ENCODE measurements at places on chromosomes 7 and 10. TPM values are rescaled to one million over a fixed set of nuclear protein-coding genes. Genes with fewer than 3 reads are reported as not detected.

DNA sequence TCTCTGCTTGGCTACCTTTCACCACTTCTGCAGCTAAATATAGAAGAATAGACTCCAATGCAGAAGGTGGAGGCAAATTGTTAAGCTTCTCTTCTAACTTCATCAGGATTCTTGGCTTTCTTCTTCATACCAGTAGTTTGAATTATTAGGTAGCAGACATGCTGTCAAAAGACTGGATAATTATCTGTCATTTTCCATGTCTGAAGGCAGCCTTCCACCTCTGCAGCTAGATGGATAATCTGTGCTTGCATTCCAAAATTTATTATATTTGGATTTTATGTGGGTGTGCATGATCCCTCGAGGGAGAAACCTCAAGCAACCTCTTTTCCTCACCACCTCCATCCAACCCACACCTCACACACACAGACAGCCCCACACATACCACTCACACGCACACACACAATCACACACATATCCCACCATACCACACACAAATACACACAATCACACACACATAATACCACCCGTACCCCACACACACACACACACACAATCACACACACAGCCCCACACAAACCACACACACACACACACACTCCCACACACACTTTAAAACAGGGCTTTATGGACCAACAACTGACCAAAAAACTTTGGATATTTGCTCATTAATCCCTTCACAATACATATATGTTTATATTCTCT is 145.0 kb downstream of the C7orf25 start:
- H3K27ac ChIP-seq = no peak overlapping the region
- H3K4me1 ChIP-seq = no peaks in the 10 kb centered on the region
- no peak overlapping the region for H3K4me3 ChIP-seq
- no peaks in the 10 kb centered on the region for H3K36me3 ChIP-seq
- H3K27me3 ChIP-seq = no peaks in the 10 kb centered on the region

GRCh38 chr10:28256776-28257175 is 46.1 kb downstream of the MPP7 start:
- no peaks in the 10 kb centered on the region for H3K27me3 ChIP-seq
- DNase-seq = no peak
- H3K4me1 ChIP-seq = 0 out of 2 replicates have a peak, but pooled peaks cover 4% of the 10 kb centered on the region
- no peak overlapping the region for H3K4me3 ChIP-seq

- H3K4me3 ChIP-seq = no peak overlapping the region
- H3K4me1 ChIP-seq = peaks cover 13% of the 10 kb centered on the region
- peak overlapping the region; percentile 45 for H3K27ac ChIP-seq
- H3K36me3 ChIP-seq = no peaks in the 10 kb centered on the region
- DNase-seq = no peak
These were observed 3.1 kb upstream of the DOCK1 start for GRCh38 chr10:126902157-126902556.

- H3K4me3 ChIP-seq = no peak overlapping the region
- H3K4me1 ChIP-seq = peaks cover 19% of the 10 kb centered on the region
- H3K27ac ChIP-seq = peak overlapping the region; percentile 43
- no peak for DNase-seq
- H3K27me3 ChIP-seq = no peaks in the 10 kb centered on the region
These were observed 29.5 kb downstream of the FAM171A1 start for GRCh38 chr10:15341502-15342128.

ARPC1B gene
- total RNA-seq = 135 TPM

DNA sequence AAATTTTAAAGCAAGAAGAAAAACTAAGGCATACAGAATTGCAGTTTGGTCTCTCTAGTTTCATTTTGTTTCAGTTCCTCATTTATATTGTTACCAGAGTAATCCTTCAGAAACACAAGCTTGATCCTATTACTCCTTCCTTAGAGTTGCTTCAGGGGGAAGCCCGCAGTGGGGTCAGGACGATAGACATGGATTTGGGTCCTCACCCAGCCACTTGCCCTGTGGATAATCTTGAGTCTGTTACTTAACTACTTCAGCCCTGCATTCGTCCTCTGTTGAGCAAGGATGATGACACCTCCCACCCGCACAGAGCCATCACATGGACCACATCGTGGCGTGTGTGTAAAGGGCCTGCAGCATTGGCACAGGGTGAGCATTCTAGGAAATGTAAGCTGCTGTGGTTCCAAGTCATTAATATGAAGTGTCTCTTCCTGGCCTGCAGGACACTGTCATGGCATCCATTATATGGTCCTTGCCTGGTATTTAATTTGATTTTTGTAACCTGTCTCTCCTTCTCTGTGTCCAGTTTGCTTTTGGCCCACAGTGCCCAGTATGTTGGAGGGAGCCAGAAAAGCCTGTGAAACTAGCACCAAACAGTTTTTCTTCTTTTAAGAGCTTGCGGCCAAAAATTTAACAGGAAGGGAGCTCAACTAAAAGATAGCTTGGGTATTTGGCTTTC is 111.2 kb downstream of the EEPD1 start:
- no peaks in the 10 kb centered on the region for H3K36me3 ChIP-seq
- no peak overlapping the region for H3K4me3 ChIP-seq
- no peak overlapping the region for H3K27ac ChIP-seq
- no peak for DNase-seq
- H3K4me1 ChIP-seq = peaks cover 7% of the 10 kb centered on the region

GRCh38 chr7:100087055-100087750 is 1.6 kb upstream of the COPS6 start:
- H3K27ac ChIP-seq = no peak overlapping the region
- peaks cover 2% of the 10 kb centered on the region for H3K36me3 ChIP-seq
- H3K4me1 ChIP-seq = peaks cover 11% of the 10 kb centered on the region
- no peak overlapping the region for H3K4me3 ChIP-seq
- H3K27me3 ChIP-seq = no peaks in the 10 kb centered on the region
- no peak for DNase-seq

GRCh38 chr10:89929282-89930026 is 228.1 kb downstream of the KIF20B start:
- H3K36me3 ChIP-seq = no peaks in the 10 kb centered on the region
- H3K27me3 ChIP-seq = no peaks in the 10 kb centered on the region
- no peak overlapping the region for H3K27ac ChIP-seq
- no peak overlapping the region for H3K4me3 ChIP-seq
- no peaks in the 10 kb centered on the region for H3K4me1 ChIP-seq

DNA sequence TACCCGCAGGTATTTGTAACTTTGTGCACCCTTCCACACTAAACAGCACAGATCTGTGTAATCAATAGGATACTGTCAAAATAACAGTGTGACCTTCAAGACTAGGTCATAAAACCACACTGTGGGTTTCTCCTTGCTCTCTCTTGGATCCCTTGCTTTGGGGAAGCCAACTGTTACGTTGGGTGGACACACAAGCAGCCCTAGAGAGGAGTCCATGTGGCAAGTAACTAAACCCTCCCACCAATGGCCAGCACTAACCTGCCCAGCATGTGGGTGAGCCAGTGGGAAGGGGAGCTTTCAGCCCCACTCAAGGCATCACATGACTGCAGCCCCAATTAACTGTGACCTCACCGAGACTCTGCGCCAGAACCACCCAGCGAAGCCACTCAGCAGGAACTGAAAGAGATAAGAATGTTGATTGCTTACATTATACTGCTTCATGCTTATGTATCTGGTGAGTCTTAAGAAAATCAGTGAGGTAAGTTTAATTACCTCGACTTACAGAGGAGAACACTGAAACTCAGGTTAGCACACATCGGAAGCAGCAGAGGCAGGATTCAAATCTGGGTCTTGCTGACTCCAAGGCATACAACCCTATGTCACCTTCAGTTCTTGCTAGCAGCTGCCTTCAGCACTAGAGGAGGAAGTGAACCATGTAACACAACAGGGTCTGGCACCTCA is 9.4 kb upstream of the ZC3HAV1 start:
- DNase-seq = no peak
- H3K4me1 ChIP-seq = peaks cover 22% of the 10 kb centered on the region
- H3K4me3 ChIP-seq = no peak overlapping the region
- no peak overlapping the region for H3K27ac ChIP-seq

GRCh38 chr7:144436500-144436899 is 33.0 kb upstream of the NOBOX start:
- no peaks in the 10 kb centered on the region for H3K27me3 ChIP-seq
- no peak overlapping the region for H3K27ac ChIP-seq
- no peak for DNase-seq
- H3K4me3 ChIP-seq = no peak overlapping the region

ANKIB1 gene
- 56.6 TPM for total RNA-seq

LAMTOR4 gene
- total RNA-seq = 107 TPM

DNA sequence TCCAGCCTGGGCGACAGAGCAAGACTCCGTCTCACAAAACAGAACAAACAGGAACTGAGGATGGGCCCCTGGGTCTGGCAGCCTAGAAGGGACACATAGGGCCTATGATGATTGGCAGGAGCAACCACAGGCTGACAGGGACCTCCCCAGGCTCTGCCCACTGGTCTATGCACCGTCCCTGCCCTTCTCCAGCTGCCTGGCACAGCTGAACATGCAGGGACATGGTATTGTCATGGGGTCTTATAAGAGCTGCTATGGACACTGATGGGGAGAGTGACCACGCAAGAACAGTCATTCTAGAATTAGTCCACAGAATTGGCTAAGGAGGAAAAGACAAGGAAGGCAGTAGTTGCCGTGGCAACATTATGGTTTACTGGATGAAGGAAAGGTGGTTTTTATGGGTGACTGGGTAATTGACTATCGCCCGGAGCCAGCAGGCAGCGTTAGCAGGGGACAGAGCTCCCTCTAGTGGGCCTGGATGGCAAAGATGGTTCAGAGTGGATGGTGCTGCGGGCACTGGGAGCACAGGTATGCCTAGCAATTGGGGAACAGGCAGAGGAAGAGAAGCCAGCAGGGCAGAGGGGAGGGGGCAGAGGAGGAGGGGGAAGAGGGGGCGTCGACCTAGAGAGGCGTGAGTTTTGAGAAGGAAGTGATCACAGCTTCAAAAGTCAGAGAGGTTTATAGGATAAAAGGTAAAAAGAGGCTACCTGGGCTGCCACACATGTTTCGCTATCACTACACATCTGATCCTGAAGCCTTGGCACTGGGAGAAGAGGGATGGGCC is 7.8 kb upstream of the TRIM56 start:
- DNase-seq = peak; percentile 87
- no peaks in the 10 kb centered on the region for H3K27me3 ChIP-seq
- no peaks in the 10 kb centered on the region for H3K36me3 ChIP-seq
- no peaks in the 10 kb centered on the region for H3K4me1 ChIP-seq
- no peak overlapping the region for H3K27ac ChIP-seq

TMEM273 gene
- not detected for total RNA-seq

DNA sequence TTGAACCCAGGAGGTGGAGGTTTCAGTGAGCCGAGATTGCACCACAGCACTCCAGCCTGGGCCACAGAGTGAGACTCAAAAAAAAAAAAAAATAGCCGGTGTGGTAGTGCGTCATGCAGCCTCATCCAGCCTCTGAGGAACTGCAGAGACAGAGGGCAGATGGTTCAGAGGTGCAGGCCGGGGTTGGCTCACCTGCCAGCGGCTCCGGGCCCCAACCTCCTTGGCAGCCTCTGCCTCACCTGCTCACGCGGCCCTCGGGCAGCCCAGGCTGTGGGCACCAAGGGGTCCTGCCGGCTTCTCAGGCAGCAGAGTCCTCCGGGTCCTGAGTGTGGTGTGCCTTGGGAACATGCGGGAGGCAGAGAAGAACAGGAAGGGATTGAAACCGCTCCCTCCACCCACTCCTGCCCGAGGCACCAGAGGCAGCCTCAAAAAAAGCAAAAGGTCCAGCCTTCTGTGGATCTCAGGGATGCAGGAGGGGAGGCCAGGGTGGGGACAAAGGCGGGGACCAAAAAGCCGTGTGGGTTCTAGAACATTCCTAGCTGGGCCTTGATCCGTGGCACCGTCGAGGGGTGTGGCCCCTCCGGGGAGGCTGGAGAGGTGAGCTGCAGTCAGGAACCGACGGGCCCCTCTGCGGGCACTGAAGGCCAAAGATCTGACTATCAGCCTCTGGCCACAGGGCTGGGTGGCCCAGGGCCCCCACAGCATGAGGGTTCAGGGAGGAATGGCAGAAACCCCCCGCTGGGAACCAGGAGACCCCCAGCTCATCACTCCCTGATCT is 55.4 kb upstream of the DNAJB6 start:
- no peak overlapping the region for H3K4me3 ChIP-seq
- no peak for DNase-seq
- no peak overlapping the region for H3K27ac ChIP-seq

GRCh38 chr10:77899080-77899477 is 27.5 kb downstream of the DLG5 start:
- no peak for DNase-seq
- H3K4me3 ChIP-seq = no peak overlapping the region
- H3K36me3 ChIP-seq = peaks cover 2% of the 10 kb centered on the region
- H3K27ac ChIP-seq = no peak overlapping the region
- H3K4me1 ChIP-seq = peaks cover 29% of the 10 kb centered on the region

GRCh38 chr10:48778193-48778857 is 93.7 kb downstream of the WDFY4 start:
- no peak overlapping the region for H3K27ac ChIP-seq
- H3K4me3 ChIP-seq = no peak overlapping the region
- no peaks in the 10 kb centered on the region for H3K27me3 ChIP-seq
- DNase-seq = no peak
- no peaks in the 10 kb centered on the region for H3K4me1 ChIP-seq

DNA sequence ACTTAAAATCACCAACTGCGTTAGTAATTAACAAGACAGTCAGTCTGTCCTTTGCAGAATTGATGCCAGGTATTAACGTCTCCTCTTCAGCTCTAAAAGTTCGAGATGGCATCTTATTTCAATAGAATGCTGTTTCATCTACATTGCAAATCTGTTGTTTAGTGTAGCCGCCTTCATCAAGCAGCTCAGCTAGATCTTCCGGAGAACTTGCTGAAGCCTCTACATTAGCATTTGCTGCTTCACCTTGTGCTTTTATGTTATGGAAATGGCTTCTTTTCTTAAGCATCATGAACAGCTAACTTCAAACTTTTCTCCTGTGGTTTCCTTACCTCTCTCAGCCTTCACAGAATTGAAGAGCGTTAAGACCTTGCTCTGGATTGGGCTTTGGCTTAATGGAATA is 95.5 kb upstream of the FAM20C start:
- H3K4me3 ChIP-seq = no peak overlapping the region
- no peak for DNase-seq
- H3K27ac ChIP-seq = no peak overlapping the region
- no peaks in the 10 kb centered on the region for H3K4me1 ChIP-seq

- H3K4me3 ChIP-seq = no peak overlapping the region
- peak overlapping the region; percentile 31 for H3K27ac ChIP-seq
- H3K36me3 ChIP-seq = no peaks in the 10 kb centered on the region
- peaks cover 11% of the 10 kb centered on the region for H3K4me1 ChIP-seq
- DNase-seq = no peak
- no peaks in the 10 kb centered on the region for H3K27me3 ChIP-seq
These were observed 51.1 kb downstream of the SVIL start for GRCh38 chr10:29583674-29584073.

WNT8B gene
- total RNA-seq = 0.14 TPM

GRCh38 chr10:77371421-77371820 is 266.2 kb downstream of the KCNMA1 start:
- DNase-seq = no peak
- H3K27me3 ChIP-seq = no peaks in the 10 kb centered on the region
- no peak overlapping the region for H3K27ac ChIP-seq

DNA sequence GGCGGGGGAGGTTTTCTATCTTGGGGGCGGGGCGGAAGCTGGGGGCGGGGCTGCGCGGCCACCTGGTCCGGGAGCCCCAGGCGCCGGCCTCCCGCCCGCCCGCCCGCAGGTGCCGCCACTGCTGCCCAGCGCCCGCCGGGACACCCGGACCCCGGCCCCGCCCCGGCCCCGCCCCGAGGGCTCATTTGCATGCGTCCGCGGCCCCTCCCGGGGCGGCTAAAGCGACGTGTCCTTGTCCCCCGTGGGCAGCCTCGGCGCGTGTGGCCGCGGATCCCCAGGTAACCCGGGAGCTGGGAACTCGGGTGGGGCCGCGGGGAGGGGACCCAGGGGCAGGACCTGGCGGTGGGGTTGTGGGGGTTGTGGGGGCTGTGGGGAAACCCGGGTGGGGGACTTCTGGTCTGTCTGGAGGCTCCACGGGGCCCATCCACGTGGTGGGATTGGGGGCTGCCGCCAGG is at the start of gene BHLHA15:
Gene BHLHA15, plus strand, starts transcription at position 219 of the 455 bp plus-strand sequence. CDS start 871 bp downstream, outside the sequence.
- peak within 1 kb of the TSS; percentile 49 for H3K4me3 ChIP-seq
- H3K27ac ChIP-seq = no peak within 1 kb of the TSS
- peaks cover 6% of the 10 kb centered on the region for H3K4me1 ChIP-seq
- no peaks in the 10 kb centered on the region for H3K27me3 ChIP-seq
- DNase-seq = peak; percentile 75
